ENCODE measurements at places on chromosomes 11 and 22. TPM values are rescaled to one million over a fixed set of nuclear protein-coding genes. Genes with fewer than 3 reads are reported as not detected.

GRCh38 chr11:29962243-29962642 is 54.6 kb downstream of the KCNA4 start:
- DNase-seq: no peak

- no peak for DNase-seq
Observed at GRCh38 chr11:7062534-7062933, 26.3 kb upstream of the RBMXL2 start.

PACSIN3 gene
- 32.9 TPM for total RNA-seq

GRCh38 chr22:45608763-45609180 is 62.9 kb upstream of the ATXN10 start:
- no peak for DNase-seq

PRODH gene
- total RNA-seq: 20.6 TPM

DNA sequence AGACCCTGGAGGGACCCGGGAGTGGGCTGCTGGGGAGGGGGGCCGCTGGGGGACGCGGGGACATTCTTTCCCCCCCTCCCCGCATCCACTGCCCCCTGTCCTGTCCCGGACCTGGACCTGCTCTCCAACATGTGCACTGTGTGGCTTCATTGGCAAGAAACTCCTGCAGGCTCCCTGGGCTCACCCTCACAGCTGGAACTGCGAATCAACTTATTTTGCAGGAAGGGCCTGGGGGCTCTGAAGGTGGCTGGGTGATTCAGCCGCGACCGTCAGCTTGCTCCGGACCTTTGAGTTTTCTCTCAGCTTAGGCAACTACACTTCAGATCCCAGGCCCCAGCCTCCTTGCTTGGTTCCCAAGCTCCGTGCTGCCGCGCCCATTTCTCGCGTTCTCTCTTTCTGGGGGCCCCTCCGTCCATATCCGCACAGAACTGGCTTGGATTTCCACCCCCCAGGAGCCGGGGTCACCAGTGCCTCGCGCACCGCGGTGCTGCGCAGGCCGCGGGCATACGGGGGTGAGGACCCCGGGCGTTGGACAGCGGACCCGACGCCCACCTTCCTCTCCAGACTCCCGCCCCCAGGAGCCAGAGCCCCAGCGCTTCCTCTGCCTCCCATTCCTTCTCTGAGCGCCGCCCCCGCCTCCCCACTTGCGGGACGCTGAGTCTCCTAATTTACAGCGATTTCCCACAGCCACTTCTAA is 471 bp upstream of the AHNAK start:
- DNase-seq: no peak

LRRC56 gene
- total RNA-seq: 1.8 TPM

- no peak for DNase-seq
Observed at GRCh38 chr22:19555651-19556050, 31.4 kb upstream of the CLDN5 start.

DNA sequence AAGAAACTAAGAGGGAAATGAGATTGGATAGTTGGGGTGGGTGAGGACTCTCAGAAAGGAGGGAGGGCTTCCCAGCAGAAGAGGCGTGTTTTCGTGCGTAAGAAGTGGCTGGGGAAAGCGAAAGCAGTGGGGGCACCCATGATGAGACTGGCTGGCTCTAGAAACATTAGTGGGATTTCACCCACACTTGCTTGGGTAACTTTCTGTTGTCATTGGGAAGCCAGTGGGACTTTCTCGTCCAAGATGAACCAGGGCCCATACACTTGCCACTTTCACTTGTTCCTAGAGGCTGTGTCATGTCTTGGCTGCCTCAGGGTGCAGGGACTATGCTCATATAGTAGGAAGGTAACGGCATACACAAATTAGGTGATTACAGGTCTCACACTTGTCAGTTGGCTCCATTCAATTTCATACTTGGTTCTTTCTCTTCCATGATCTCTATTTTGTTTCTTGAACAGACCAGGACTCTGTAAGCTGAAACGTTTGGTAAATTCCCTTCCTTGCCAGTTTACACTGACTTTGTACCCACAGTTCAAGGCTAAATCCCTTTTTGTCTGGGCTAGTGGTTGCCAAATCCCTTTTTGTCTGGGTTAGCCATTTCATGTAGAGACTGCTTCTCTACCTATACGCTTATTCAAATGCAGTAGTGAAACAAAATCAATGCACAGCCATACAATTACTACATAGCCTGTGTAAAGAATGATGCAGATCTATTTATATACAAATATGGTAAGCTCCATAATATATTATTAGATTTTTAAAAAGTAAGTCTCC is 42.0 kb upstream of the CXCR5 start:
- DNase-seq: no peak

ELFN2 gene
- 4.2 TPM for total RNA-seq

- no peak for DNase-seq
Observed at GRCh38 chr11:69448471-69449284, 32.8 kb upstream of the LINC01488 start.

NFAM1 gene
- 6.9 TPM for total RNA-seq

DEUP1 gene
- total RNA-seq: 0.34 TPM

GRCh38 chr11:69245041-69245440 is 48.9 kb upstream of the MYEOV start:
- no peak for DNase-seq

- DNase-seq: no peak
Observed at GRCh38 chr11:7154881-7155361, 66.1 kb downstream of the RBMXL2 start.
